ENCODE measurements at places on chromosomes 11 and 22.

- no peak for DNase-seq
Observed at GRCh38 chr11:128666397-128666796, 27.5 kb upstream of the FLI1 start.

DNA sequence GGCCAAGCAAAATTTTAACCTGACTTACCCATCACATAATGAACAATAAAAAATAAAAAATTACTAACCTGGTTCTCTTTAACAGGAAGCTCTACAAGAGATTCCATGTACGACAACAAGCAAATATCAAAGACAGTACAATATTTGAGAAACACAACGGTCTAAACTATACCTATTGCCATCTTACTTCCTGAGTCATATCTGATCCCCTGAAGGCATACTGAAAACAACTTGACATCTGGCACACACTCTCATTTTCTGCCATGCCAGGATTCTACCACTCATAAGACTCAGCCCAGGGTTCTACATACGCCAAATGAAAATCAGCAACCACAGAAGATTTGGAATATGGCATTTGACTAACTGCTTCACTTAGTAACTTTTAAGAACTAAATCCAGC, 13.8 kb downstream of the DENND5A start:
- DNase-seq = no peak

- no peak for DNase-seq
Observed at GRCh38 chr11:95920460-95921105, 3.3 kb downstream of the MTMR2 start.

DNA sequence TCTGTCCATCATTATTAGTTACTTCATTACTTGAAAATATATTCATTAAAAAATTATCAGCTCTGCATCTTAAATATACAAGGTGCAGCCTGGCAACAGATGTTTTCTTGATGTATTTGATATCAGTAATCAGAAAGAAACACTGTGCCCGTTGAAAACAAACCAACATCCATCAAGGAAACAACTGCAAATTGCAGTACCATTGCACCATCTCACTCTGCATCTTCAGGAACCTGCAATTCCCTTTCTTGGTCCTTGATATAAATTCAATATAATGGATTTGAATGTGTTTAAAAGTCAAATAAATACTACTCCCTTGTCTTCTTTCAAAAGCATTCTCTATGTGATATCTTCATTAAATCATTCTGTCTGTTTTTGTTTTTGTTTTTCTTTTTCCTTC, 1131.2 kb downstream of the FAM181B start:
- DNase-seq = no peak

DNA sequence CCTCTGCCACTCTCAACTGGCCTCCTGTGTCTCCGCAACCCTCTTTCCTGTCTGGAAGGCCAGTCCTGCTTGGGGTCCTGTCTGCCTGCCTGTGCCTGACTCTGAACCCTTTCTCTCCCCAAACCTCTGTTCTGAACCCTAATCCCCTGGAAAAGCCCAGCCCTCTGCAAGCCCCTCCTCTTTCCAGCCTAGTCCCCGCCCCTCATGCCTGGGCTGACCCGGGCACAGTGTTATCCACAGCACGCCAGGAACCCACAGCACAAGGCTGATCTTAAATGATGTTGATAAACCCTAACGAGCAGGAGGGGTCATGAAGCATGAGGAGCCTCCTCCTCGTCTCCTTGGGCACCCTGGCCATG, at the start of gene IFITM10:
Gene IFITM10 (minus strand): TSS at position 115 of the 359 bp plus-strand sequence. CDS start 153 bp downstream, outside the sequence.
- no peak for DNase-seq

Data from cortex of kidney (tissue), 1 donor.